Sciatic nerve (tissue), 2 donors: ENCODE measurements at places on chromosomes 2 and 18. TPM values are rescaled to one million over a fixed set of nuclear protein-coding genes. Genes with fewer than 3 reads are reported as not detected.

TOGARAM2 gene
- 5.3 TPM for total RNA-seq

DNA sequence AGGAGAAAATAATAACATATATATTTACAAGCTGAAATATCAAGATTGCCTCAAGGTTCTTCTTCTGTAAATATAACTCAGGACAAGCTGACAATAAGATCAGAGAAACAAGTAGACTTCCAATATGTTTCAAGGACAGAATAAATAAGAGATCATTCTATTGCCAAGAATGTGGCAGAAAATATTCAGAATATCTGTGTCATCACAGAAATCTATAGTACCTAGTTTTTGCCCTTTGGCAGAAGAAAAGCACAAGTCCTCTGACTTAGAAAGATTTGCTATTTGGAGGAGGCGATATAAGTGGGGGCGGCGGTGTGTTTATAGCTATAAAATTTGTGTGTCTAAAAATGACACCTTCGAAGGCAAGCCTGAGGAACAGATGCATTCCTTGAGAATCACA is 34.3 kb downstream of the ARHGAP15 start:
- DNase-seq: no peak

DNA sequence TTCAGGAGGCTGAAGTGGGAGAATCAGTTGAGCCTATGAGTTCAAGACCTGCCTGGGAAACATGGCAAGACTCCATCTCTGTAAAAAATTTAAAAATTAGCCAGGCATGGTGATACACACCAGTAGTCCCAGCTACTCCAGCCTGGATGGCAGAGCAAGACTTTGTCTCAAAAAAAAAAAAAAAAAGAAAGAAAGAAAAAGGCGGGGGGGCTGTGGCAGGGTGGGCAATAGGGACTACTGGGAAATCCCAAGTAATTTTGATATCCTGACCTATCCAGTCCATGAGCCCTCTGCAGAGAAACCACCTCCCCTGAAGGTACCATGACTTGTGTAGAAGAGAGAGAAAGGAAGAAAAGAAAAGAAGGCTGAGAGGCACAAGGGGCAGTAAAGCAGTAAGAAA is 45.3 kb downstream of the ALPK2 start:
- DNase-seq: no peak

GRCh38 chr18:6865251-6865650 is 135.7 kb downstream of the ARHGAP28 start:
- DNase-seq: no peak

- DNase-seq: no peak
These were observed 259.2 kb downstream of the ASXL3 start for GRCh38 chr18:33837191-33837590.

RNU2-63P gene
- total RNA-seq: 10.3 TPM

DNA sequence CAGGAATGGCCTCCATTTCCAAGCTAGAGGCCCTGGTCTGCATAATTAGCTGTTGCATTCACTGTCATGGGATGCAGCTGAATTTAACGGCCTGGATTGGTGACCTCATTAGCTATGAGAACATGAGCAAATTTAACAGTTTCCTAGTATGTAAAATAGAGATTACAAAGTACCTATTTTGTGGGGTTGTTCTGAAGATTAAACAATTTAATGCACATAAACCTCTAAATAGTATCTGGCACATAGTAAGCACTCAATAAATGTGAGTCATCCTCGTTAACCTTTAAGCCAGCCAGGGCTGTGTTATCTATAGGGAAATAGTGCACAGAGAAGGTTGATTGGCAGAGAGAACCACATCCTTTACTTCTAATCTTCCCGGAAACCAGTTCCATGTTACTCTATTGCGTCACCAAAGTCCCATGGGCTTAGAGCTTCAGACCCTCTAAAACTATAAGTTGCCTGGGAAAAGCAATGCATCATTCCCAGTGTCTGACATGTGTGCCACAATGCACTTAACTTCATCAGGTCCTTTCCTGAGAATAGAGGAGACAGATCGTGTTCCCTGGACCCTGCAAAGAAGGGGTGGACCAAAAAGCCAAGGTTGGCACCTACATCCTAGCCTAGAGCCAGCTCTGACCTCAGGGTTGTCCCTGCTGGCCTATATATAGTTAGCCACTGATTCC is 196.5 kb downstream of the LNPK start:
- DNase-seq: no peak

TMEM200C gene
- total RNA-seq: 0.94 TPM
